ENCODE measurements at places on chromosomes 16 and 17. TPM values are rescaled to one million over a fixed set of nuclear protein-coding genes. Genes with fewer than 3 reads are reported as not detected.

KCNG4 gene
- not detected for total RNA-seq

- H3K4me1 ChIP-seq = 0 out of 2 replicates have a peak, but pooled peaks cover 4% of the 10 kb centered on the region
- H3K27me3 ChIP-seq = no peaks in the 10 kb centered on the region
- H3K36me3 ChIP-seq = no peaks in the 10 kb centered on the region
- H3K4me3 ChIP-seq = no peak overlapping the region
These were observed 146.4 kb downstream of the IRX3 start for GRCh38 chr16:54140057-54140787.

GRCh38 chr17:64335486-64335885 lies 55.2 kb downstream of the PECAM1 start:
- no peak overlapping the region for H3K27ac ChIP-seq
- no peak overlapping the region for H3K4me3 ChIP-seq
- H3K36me3 ChIP-seq = no peaks in the 10 kb centered on the region
- no peak for DNase-seq
- H3K4me1 ChIP-seq = no peaks in the 10 kb centered on the region

DNA sequence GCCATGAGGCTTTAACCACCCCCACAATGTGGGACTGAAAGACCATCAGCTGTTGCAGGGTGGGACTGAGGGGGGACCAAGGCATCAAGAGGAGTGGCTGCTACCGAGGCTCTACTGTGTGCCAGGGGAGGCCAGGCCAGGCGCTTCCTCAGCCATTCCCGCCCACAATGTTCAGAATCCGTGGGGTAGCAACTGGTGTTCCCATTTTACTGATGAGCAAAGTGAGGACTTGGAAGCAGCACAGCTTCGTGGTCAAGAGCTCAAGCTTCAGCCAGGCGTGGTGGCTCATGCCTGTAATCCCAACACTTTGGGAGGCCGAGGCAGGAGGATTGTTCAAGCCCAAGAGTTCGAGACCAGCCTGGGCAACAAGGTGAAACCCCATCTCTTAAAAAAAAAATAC lies 65.9 kb downstream of the SCNN1B start:
- DNase-seq = no peak
- no peak overlapping the region for H3K4me3 ChIP-seq
- no peaks in the 10 kb centered on the region for H3K27me3 ChIP-seq
- H3K27ac ChIP-seq = no peak overlapping the region
- peaks cover 4% of the 10 kb centered on the region for H3K4me1 ChIP-seq

DNA sequence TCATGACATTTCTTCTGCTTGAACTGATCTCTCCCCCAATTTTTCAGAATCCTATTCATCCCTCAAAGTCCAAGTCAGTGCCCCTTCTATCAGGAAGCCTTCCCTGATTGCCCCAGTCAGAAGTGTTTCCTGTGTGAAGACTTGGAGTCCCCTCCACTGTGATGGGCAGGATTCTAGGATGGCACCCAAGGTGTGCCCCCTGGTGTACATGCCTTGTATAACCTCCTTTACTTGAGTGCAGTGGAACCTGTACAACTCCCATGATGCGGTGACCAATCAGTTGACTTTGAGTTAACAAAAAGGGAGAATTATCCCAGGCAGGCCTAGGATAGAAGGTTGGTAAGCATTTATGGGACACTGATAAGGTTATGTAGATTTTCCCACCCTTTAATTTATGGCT lies 23.4 kb downstream of the MYH13 start:
- H3K27ac ChIP-seq = no peak overlapping the region
- no peaks in the 10 kb centered on the region for H3K36me3 ChIP-seq
- H3K4me3 ChIP-seq = no peak overlapping the region
- no peak for DNase-seq

DNA sequence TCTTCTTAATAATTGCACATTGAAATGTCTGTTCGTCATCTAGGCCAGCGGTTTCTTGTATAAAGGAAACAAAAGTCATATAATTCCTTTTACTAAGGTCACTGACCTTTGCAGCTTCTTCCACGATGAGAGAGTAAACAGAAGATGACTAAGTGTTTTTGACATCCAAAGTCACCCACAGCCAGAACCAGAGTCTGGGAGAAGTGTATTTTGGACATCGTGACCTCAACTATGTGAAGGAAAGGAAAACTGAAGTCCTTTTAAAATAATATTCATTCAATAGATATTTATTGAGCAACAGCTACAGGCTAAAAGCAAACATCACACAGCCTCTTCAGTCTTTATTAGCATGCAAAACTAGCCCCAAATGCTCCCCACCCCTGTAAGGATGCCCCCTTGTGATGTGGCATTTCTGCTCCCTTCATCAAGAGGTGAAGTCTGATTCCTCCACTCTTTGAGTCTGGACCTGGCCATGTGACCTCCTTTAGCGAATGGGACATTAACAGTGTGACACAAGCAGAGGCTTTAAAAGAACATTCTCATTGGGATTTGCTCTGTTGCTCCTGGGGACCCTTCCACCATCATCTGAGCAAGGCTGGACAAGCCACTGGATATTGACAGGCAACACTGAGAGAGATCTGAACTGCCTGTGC lies 8.1 kb upstream of the PMP22 start:
- no peak overlapping the region for H3K27ac ChIP-seq
- H3K27me3 ChIP-seq = no peaks in the 10 kb centered on the region
- no peak for DNase-seq
- no peak overlapping the region for H3K4me3 ChIP-seq
